H1 (cell line): ENCODE measurements at places on chromosomes 12 and 14. TPM values are rescaled to one million over a fixed set of nuclear protein-coding genes. Genes with fewer than 3 reads are reported as not detected.

GRCh38 chr14:22159099-22159498 lies 429.9 kb downstream of the DAD1 start:
- no peak for DNase-seq

The ASPG gene
- 0.34 and 0.46 TPM in 2 replicates for total RNA-seq

DNA sequence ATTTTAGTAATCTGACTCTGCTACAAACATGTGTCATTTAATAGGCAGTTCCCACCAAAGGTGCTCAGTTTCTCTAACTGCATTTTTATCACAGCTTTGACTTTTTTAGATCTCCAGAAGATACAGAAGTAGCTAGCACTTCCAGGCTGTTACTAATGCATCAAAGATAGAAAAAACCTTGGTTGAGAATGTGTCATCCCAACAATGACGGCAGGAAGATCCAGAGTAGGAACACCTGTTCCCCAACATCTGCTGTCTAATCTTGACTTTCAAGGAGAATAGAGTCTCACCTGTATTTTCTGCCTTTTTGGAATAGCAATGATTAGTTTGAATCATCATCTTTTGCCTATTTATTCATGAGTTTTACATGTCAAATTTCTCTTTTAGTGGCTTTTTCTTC lies 45.0 kb downstream of the ARMH4 start:
- no peak for DNase-seq

The CCDC177 gene
- total RNA-seq, result 2.8 and 2.9 TPM in 2 replicates

DNA sequence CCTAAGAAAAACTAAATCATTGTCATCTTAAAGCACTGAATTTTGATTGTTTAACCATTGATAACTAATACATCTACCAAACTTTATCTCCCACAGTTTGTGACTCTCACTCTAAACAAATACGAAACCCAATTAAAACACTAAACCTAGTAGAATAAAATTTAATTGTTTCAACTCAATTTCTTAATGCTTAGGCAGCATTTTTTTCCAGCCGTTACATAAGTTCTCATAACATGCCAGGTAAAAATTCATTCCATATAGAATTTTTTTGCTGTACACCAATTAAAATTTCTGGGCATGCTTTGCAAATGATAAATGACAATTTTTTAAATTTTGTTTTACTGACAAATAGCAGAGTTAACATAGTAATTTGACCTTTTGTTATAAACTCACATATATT lies 658.2 kb upstream of the FLRT2 start:
- no peak for DNase-seq

DNA sequence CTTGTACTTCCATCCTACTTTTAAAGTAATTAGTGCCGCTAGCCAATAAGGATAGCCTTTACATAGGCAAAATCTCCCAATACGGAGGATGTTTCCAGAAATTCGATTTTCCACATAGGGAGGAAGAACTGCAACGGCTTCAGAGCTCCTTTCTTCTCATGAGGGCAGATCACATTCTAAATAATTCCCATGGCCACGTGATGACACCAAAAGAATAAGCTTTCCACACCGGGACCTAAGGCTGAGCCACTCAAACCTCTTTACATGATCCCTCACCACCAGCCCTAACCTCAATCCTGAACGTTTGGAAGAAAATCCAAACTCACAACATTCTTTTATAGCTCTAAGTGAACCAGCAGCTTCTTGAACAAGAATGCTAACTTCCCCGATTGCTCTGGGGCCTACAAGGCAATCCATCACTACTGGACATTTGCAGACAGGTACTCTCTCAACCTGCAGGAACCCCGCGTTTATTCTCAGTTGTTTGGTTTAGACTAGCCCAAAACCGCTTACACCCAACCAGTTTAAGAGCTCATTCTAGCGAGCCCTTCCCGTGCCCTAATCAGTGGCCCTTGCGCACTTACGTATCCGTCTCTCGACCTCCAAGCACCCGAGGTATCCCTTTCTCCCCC lies 884 bp downstream of the CAPRIN2 start:
- DNase-seq, result no peak

- DNase-seq, result no peak
These were observed 770.4 kb upstream of the ALG10B start for GRCh38 chr12:37546206-37546605.

DNA sequence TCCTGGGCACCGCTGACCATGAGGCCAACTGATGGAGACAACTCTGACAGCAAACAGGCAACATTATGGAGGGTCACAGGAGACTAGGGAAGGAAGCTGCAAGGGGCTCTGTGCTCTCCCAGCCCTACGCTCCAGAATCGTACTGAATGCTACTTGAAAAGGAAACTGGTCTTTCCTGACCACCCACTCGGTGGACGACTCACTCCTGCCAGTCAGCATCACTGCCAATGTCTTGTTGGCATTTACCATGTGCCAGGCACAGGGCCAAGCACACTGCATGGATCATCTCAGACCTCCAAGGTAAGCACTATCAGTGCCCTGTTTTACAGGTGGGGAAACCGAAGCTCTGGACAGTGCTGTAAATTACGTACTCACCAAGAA lies 38.0 kb downstream of the CCDC85C start:
- no peak for DNase-seq

GRCh38 chr12:130970908-130971233 lies 17.2 kb downstream of the ADGRD1 start:
- no peak for DNase-seq

The CMA1 gene
- total RNA-seq, result not detected in 2 replicates

The TAS2R46 gene
- total RNA-seq, result 0.48 TPM in 1 of 2 replicates, not detected in the other
